AG04449 (cell line): ENCODE measurements at places on chromosomes 2 and 18.

DNA sequence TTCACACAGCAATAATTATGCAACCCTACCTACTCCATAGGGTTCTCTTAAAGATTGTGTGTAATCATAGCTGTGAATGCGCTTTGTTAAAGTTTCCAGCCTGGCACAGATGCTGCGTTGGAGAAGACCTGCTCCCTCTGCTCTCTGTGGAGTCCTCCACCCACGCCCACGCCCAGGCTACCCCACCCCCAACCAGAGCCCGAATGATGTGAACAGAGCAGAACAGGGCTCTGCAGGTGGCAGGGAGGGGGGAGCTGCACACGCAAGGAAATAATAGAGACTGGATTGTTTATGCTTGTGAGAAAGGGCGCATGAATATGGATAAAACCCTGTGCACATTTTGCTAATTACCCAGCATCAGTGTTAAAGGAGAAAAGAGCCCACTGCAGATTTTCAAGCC is 447.5 kb downstream of the BCL11A start:
- DNase-seq, result no peak

- peak; percentile 65 for DNase-seq
Observed at GRCh38 chr2:30225131-30225762, 6.1 kb upstream of the LBH start.

- no peak for DNase-seq
Observed at GRCh38 chr2:156465573-156465972, 29.4 kb downstream of the GPD2 start.

GRCh38 chr2:98483257-98483861 is 38.7 kb downstream of the INPP4A start:
- no peak for DNase-seq

DNA sequence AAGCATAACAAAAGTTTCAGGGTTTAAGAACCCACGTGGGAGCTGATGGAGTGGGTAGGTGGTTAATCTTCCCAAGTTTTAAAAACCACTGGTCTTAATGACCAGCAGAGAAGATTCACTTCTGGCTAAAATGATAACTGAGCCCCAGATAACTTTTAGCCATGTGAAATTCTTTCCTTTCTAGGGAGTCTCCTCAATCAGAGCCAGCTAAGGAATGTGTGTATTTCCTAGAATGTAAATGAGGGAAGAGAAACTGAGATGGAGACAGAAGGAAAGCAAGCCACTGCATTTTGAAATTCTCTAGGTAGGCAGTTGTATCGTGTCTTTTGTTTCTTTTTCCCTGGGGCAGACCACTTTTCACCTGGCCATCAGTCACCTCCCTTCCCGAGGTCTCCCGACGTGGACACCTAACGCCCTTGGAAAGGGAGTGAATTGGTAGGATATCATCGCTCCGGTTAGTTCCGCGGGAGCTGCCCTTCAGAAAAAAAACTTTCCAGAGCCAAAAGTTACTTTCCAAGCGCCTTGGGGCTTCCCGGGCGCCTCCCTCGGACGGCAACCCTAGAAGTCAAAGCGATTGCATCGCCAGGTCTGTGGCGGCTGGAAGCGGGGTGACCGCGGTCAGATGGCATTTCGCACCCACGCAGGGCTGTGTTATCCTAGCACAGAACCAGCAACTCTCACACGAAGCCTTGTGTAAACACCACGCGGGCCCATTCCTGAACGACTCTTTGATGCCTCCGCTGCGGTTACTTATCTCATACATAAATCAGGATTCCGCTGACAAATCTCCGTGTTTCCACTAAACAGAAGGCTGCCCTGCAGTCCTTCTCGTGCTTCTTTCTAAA is 1.3 kb downstream of the COLEC12 start:
- peak; percentile 41 for DNase-seq

DNA sequence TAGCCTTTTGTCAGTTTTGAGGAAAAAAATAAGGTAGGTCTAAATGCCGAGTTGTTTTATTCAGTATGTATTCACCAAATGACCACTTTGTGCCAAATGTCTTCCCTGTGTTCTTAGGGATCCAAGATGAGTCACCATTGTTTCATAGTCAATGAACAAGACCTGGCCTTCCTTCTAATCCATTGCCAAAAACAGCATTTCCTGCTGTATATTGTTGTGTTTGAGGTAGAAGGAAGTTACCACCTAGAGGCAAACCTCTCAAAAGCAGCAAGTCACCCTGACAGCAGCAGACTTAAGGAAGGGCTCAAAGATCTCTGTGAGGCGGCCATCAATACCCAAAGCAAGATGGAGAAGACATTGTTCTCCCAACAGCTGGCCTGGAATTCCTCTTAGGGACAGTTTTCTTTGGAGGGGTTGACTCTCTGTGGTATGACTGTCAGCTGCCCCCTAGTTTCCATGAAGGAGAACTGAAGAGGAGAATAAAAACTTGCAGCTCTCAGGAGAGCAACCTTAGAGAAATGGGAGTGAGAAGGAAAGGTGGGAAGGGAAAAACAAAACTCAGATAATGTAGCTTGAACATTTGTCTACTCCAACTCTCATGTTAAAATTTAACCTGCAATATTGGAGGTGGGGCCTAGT is 328.3 kb downstream of the LRATD1 start:
- no peak for DNase-seq

- no peak for DNase-seq
Observed at GRCh38 chr2:189613650-189614420, 33.2 kb upstream of the SLC40A1 start.

DNA sequence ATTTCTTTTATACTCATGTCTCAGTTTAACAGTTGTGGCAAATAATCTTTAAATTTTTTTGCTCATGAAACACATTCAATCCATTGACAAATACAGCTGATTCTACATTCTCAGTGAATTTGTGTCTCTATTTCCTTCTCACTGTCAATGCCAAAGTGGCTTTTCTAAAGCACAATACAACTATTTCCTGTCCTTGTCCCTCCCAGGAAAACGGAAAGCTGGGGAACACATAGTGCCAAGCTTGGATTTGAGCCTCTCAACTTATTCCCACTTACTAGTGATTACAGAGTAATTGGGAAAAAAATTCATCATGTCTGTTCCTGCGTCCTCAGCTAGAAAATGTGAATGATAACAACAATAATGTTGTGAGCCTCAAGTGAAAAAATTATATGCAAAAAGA is 899.7 kb upstream of the CDH2 start:
- DNase-seq, result no peak

GRCh38 chr2:38602136-38602731 is 494 bp downstream of the HNRNPLL start:
- no peak for DNase-seq

GRCh38 chr2:1698188-1698945 is 45.9 kb downstream of the PXDN start:
- no peak for DNase-seq
